HT-29 (cell line): ENCODE measurements at places on chromosomes 7 and 10. TPM values are rescaled to one million over a fixed set of nuclear protein-coding genes. Genes with fewer than 3 reads are reported as not detected.

Gene GLI3
- total RNA-seq = not detected in 2 replicates

Gene GNGT1
- total RNA-seq = not detected in 2 replicates

DNA sequence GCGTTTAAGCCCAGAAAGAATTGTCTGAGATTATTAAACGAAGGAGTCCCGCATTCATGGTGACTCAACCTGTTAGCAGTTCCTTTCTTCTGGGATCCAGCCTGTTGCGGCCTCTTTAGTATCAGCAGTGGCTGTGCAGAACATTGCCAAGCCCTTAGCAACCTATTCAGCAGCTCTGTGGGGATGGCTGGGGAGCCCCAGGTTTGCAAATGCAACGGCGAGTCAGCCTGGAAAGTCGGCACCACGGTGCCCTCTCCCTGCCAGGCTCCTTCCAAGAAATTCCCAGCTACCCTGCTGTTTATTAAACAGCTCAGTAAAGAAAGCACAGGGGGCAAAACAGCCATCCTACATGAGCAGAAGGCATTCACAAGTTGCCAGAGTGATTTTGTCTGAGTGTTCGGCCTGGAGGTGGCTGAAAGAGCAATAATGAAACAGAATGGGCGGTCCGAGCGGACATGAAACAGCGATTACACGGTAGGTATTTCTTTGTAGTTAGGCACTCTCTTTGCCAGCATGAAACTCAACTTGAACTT, 198.3 kb downstream of the BAMBI start:
- no peak for DNase-seq

GRCh38 chr10:34145715-34146114, 669.4 kb downstream of the PARD3 start:
- DNase-seq = no peak

- no peak for DNase-seq
Measured at GRCh38 chr10:71368176-71368575, 28.5 kb upstream of the CDH23 start.

- DNase-seq = no peak
Measured at GRCh38 chr10:75660823-75661222, 229.4 kb downstream of the LRMDA start.

GRCh38 chr10:73581918-73582317, 9.2 kb downstream of the USP54 start:
- DNase-seq = no peak

DNA sequence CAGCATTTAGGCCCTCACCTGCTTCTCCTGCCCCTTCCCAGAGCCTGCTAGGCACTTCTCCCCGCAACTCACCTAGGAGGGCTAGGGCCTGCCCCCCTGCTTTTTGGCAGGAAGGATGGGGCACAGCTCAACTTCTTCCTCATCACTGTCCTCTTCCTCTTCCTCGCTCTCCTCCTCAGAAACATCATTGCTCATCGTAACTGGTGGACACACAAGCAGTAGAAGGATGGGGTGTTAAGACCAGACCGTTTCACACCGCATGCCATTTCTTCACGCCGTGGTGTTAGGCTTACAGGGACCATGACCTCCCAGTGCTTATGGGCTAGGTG, 1.6 kb downstream of the NPM3 start:
- no peak for DNase-seq

GRCh38 chr7:25565002-25565401, 336.7 kb upstream of the NPVF start:
- DNase-seq = no peak

GRCh38 chr10:128029731-128030369, 96.4 kb downstream of the MKI67 start:
- no peak for DNase-seq

DNA sequence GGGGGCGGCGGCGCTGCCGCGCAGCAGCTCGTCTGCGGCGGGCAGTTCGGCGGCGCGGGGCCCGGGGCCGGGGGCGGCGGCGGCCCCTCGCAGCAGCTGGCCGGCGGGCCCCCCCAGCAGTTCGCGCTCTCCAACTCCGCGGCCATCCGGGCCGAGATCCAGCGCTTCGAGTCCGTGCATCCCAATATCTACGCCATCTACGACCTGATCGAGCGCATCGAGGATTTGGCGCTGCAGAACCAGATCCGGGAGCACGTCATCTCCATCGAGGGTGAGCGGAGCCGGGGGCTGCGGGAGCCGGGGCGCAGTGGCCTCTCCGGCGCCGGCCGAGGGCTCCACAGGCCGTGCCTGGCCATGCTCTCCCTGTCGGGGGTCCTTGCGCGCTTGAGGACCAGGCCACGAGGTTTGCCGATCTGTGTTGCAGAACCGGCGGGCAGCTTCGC, 548 bp downstream of the AGAP3 start:
- DNase-seq = no peak
